ENCODE measurements at places on chromosomes 12 and 14. TPM values are rescaled to one million over a fixed set of nuclear protein-coding genes. Genes with fewer than 3 reads are reported as not detected.
A peak's percentile ranks its signal among the peaks of the same experiment; 100 is the strongest.

Gene CLEC2A
- not detected for total RNA-seq

- DNase-seq: peak; percentile 57
Observed at GRCh38 chr14:95507701-95508103, 8.7 kb downstream of the SYNE3 start.

GRCh38 chr12:5988659-5989116, 43.6 kb upstream of the ANO2 start:
- DNase-seq: peak; percentile 83

DNA sequence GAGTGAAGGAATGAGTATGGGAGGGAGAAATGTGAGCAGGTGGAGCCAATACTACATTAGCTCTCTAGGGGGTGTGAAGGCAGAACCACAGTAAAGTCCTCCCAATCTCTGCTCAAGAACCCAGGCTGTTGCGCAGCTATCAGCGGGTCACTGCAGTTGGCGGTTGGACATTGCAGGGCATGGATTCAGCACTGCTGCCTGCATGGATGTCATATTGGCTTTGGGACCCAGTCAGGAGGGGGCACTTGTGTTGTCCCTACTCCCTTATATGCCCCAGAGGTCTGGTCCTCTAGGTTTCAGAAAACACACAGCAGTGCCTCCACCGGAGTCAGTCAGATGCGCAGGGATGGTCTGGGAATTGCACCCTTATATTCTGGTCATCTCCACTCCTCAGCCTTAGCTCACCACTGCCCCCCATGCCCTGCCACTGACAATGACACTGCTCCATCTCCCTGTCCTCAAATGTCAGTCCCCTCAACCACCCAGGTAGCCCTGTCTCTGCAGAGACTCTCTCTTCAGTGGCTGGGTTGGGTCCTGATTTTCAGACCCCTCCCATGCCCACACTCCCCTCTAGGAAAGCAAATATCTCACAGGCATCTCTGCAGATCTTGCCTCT, 9.6 kb downstream of the ZDHHC22 start:
- no peak for DNase-seq

Gene IL23A
- under 0.01 TPM for total RNA-seq

- DNase-seq: peak; percentile 74
Observed at GRCh38 chr12:96578526-96579125, 89.2 kb downstream of the CFAP54 start.

Gene CCDC38
- not detected for total RNA-seq

GRCh38 chr14:30559638-30560091, 707 bp downstream of the G2E3 start:
- peak; percentile 41 for DNase-seq

GRCh38 chr14:41167040-41167439, 439.6 kb upstream of the LRFN5 start:
- no peak for DNase-seq

GRCh38 chr12:75722714-75723200, 211.3 kb upstream of the KRR1 start:
- peak; percentile 96 for DNase-seq

All from lung microvascular endothelial cell (primary cell).